ENCODE measurements at places on chromosomes 12 and 14. TPM values are rescaled to one million over a fixed set of nuclear protein-coding genes. Genes with fewer than 3 reads are reported as not detected.
A peak's percentile ranks its signal among the peaks of the same experiment; 100 is the strongest.

GRCh38 chr14:94559638-94560290, 1.5 kb upstream of the SERPINA4 start:
- no peak for DNase-seq

- no peak for DNase-seq
These were observed 216.5 kb upstream of the RTL1 start for GRCh38 chr14:101119830-101120571.

DNA sequence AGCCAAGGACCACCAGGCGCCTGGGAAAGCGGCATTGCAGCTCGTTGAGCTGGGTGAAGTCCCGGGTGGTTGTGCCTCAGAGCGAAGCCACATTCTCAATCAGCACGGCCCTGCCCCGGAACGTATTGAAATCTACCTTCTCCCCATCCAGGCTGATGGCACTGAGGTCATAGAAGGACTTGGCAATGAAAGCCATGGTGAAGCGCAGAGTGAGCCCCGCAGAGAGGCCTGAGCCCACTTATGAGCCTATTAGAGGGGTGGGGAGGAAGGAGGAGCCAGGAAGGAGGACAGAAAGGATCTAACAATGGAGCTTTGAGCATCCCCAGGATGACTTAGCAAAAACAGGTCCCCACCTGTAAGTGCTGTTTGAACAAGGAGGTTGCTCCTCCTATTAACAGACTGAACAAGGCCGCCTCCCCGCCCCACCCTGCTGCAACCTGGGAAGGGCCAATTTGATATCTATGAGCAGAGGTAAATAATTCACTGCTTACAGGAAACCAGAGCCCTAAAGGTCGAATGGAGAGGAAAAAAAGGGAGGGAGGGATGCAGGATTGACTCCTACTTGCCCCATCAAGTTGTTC, at the start of gene GPX2:
Gene GPX2, minus strand, starts transcription at position 215 of the 581 bp plus-strand sequence. Its CDS starts 19 bp downstream, at position 196.
- DNase-seq, result no peak

The CLMN gene
- polyA plus RNA-seq, result 4.5 TPM

GRCh38 chr14:91545204-91545603, 35.1 kb upstream of the PPP4R3A start:
- no peak for DNase-seq

DNA sequence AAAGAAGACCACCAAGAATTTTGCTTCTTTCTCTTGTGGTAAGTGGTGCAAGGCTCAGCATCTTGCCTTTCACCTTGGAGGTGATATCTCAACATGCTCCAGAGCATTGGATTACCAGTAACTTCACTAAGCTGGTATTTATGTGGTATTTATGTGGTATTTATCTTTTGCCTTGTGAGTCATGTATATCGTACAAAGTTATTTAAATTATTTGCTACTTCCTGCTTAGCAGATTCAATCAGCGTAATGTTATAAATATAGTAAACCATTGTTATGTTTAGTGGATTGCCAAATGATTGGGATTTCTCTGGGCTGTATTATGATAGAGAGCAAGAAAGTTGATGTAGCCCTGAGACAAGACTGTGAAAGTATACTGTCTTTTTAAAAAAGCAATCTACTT, 366.4 kb downstream of the IPO8 start:
- no peak for DNase-seq

The TMEM119 gene
- 14.4 TPM for polyA plus RNA-seq

GRCh38 chr14:39138440-39138839, 24.3 kb downstream of the GEMIN2 start:
- peak; percentile 71 for DNase-seq

- DNase-seq, result peak; percentile 64
These were observed 12.5 kb upstream of the RCOR1 start for GRCh38 chr14:102579696-102580549.

DNA sequence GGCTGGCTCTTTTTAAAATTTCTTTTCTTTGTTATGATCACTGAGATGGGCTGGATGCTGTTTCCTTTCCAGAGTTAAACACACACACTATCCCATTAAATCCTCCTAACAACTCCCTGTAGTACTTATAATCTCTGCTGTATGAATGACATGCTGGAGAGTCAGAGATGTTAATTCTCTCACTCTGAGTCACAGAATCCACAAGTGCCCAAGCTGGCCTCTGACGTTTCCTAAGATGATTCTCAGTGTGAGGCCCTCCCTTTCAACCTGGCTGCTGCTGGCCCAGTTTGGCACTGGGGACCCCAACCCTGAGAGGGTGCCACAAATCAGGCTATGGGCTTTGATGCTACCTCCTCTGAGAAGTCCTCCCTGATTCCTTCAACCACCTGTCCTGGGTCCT, 5.4 kb downstream of the NOS1 start:
- no peak for DNase-seq

The FAM90A1 gene
- 0.24 TPM for polyA plus RNA-seq

The SLC38A4 gene
- 0.07 TPM for polyA plus RNA-seq

The OR6C2 gene
- not detected for polyA plus RNA-seq

DNA sequence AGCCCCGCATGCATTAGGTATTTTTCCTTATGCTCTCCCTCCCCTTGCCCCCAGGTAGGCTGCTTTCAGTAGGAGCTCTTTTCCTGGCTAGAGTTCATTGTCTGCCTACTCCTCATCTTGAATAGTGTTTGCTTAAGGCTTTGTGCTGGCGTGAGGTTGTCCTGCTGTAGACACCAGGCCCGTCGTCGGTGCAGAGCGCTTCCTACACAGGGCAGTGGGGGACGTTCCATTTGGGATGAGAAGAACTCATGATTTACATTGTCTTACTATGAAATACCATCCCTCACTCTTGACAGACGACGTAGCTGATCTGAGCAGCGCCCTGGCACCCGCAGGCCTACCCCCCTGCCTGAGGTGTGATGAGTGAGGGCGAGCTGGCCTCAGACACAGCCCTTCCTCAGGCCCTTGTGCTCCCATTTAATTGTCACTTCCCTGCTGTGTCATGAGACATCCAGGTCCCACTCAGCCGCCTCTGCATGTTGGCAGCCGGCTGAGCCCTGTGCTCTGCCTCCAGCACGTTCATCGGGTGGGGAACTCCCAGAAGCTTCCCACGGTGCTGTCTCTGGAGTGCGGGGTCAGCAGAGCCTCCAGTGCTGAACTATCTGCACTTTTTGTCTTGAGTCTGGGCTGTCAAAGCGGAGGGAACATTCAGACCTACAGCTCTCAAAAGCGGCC, 76.0 kb downstream of the WDR20 start:
- no peak for DNase-seq

DNA sequence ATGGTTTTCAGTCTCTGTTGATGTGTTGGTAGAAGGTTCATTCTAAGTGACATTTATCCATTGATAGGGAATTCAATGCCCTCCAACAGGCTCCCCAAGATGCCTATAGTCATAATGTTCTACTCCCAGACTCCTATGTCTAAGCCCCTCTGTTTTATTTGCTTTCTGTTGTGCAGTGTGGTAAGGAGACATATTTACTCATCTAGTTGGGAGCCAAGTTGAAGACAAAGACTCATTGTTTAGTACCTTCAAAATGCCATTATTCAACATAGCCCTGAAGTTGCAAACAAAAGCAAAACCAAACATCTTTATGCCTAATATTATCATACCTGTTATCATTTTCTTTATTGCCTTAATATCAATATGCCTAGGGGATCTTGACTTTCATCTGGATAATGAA, 302.1 kb downstream of the RMST start:
- no peak for DNase-seq

DNA sequence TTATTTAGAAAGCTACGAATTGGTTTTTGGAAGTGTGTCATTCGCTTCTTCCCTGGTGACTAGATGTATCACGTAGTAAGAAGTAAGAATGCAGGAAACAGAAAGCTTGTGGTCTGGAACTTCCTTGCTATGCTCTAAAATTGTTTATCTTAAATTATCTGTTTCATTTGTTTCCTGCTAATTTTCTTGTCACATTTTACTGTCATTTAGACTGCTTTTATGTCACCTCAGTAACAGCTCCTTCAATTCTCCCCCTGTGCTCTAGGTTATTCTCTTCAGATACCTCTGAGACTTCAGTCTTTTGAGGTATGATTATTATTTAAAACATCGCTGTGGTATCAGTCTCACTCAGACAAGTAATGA, 699 bp upstream of the CD69 start:
- no peak for DNase-seq

The CMA1 gene
- polyA plus RNA-seq, result not detected

DNA sequence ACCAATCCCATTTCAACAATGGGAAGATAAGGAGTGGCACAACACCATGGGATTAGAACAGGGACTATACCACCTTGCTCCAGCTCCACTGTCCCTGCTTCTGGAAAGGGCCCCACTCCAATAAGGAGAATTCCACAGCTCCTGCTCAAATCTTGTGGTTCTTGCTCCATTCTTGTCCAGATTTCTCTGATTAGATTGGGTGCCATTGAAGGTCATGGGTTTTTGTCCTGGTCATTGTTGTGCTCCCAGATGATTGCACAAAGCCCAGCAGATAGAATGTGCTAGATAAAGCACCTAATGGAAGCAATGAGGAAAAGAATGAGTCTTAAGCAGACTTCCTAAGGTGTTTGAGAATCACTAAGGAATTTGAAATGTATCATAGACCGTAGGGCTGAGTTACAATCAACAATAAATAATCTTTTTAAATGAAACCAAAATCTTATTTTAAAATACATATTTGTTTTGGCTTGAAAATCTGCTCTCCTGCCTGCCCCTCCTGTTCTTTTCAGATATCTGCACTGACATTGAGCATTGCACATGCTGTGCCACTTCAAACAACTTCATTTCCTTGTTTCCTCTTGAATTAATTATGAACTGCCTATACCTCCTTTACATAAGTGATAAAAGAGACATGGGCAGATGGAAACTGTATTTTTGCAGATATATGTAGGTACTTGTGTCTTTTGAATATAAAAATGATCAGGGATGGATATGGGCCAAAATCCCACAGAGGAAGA, 115.9 kb downstream of the FGD4 start:
- no peak for DNase-seq

- DNase-seq, result no peak
These were observed 53.7 kb downstream of the C12orf75 start for GRCh38 chr12:105384220-105384619.

The SERPINA5 gene
- 0.52 TPM for polyA plus RNA-seq

- DNase-seq, result no peak
These were observed 117.6 kb downstream of the CACNA1C start for GRCh38 chr12:2170376-2170775.

GRCh38 chr12:82537436-82537835, 149.3 kb upstream of the TMTC2 start:
- DNase-seq, result no peak

- DNase-seq, result peak; percentile 63
These were observed 833 bp upstream of the BHLHE41 start for GRCh38 chr12:26125400-26126339.

DNA sequence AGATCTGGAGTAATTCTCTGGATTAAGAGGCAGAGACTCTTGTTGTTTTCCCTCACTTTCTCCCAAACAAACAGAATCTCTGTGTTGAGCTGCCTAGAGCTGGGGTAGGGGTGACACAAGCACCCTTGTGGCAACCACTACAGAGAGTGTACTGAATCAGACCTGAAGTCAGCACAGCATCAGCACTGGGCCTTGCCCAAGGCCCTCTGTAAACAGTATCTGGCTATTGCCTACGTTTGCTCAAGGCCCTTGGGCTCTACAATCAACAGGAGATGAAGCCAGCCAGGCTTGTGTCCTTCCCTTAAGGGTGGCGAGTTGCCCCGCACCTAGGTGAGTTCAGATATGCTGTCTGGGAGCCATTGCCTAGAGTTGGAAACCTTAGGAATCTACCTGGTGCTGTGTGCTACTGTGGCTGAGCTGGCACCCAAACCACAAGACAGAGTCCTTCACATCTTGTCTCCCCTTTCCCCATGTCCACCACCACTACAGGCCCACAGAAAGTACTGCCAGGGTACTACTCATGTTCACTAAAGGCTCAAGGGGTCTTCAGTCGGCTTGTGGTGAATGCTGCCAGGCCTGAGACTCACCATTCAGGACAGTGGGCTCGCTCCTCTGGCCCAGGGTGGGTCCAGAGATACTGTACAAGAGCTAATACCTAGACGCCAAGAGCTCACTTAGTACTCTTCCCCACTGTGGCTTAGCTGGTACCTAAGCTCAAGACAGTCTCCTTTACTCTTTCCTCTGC, 206.8 kb downstream of the SYNE2 start:
- DNase-seq, result no peak

DNA sequence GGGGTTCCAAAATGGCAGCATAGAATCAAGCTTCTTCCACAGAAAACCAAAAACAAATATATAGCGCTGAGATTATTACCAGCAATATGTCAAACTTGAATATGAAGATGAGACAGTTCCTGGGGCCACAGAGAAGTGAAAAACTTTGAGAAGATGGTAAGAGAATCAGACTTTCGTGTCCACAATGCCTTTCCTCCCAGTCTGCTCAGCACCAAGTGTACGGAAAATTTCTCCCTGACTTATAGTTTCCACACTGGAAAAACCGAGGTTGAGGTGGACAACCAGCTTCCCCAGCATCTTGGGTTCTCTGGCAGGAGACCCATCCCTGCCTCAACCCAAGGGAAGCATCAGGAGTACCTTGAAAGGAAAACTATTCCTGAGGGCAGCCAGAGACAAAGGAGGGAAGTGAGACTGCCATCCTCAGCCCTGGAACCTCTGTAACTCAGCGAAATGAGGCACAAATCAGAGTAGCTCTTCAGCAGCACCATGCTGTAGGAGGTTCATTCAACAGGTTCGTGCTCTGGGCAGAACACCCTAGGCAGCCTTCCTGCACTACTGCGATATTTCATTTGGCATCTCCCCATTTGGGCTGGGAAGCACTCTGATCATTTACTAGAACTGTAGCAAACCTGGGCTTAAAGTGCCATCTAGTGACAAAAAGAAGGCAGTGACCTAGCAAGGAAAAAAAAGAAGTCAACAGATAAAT, 52.4 kb upstream of the CAPRIN2 start:
- peak; percentile 31 for DNase-seq

The DPY19L2 gene
- polyA plus RNA-seq, result 4.9 TPM

The SYNE3 gene
- polyA plus RNA-seq, result 3.7 TPM

DNA sequence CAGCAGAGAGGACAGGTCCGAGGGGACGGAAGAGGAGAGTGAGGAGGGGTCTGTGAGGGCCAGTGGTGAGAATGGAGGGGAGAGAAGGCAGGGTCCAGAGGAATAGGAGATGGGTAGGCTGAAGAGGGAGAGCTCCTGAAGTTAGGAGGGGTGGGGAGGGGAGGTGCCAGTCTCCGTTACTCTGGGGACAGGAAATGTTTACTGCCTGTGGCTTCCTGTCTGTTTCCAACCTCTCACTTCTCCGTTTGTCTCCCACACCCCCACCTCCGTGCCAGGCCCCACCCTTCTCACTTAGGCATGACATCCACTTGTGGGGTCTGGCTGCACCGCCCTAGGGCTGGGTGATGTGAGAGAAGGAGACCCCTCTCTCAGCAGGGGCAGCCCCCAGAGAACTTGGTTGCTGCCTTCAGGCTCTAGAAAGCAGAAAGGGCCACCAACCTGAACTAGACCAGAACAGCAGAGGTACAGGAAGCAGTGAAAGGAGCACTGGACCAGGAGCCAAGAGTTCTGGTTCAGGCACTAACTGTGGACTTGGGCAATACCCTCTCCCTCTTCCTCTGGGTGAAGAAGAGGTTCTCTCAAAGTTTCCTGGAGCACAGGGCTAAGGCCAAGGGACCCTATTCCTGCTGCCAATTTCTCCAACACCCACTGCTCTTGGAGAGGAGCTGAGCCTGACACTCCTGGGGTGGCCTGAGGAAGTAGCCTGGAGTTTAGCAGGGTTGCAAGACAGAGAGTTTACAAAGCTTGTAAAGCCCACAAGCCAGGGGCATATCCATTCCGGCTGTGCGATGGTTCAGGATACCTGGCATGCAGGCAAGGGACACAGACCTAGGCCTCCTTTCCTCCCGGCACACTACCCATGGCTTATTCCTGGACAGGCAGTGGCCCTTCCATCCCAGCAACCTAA, 5.5 kb downstream of the ITGA5 start:
- DNase-seq, result no peak
